AG20443 (cell line): ENCODE measurements at places on chromosomes 6 and 20.

GRCh38 chr6:5111626-5112025, 26.5 kb downstream of the PPP1R3G start:
- DNase-seq: no peak

- DNase-seq: peak; percentile 48
These were observed 106.0 kb downstream of the MYO6 start for GRCh38 chr6:75855052-75855451.

DNA sequence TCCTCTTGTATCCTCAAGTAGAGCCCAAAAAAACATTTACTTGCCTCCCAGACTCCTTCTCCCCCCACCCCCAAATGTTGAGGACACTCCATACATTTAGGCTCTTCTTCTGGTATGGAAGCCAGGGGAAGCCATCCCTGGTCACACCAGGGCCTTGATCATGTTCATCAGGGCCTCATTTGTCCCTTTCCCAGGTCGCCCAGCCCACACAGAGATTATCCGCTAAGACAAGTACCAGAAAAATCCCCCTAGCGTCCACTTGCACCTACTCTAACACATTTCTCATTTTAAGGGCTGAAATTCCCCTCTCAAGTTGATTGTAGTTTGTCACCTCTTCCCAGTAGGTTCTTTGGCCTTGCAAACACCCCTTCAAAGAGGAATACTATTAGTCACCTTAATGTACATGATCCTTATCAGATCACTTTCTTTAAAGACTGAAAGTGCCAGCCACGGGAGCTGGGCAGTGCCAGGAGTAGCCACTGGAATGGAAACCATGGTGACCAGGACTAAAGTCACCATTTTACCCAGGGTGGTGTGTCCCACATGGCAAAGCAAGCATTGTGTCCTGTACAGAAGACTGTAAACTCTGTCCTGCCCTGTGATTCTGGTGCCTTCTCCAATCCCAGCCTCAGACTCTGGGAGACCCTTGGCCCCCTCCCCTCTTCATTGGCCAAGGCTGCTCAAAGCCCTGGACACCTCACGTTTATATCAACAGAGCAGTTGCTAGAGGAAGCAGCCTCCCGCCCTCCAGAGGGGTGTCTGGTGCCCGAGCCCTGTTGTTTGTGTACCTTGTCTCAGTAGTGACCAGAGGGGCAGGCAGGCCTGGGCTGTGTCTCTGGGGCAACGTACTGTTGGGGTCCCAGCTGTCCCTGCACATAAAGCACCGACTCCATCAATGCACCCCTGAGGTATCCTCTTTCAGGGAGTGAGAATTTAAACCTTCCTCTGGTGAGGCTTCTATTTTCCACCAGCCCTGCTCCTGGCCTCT, 5.0 kb upstream of the APOBEC2 start:
- no peak for DNase-seq

GRCh38 chr20:2917266-2917665, 44.0 kb downstream of the PTPRA start:
- DNase-seq: no peak

DNA sequence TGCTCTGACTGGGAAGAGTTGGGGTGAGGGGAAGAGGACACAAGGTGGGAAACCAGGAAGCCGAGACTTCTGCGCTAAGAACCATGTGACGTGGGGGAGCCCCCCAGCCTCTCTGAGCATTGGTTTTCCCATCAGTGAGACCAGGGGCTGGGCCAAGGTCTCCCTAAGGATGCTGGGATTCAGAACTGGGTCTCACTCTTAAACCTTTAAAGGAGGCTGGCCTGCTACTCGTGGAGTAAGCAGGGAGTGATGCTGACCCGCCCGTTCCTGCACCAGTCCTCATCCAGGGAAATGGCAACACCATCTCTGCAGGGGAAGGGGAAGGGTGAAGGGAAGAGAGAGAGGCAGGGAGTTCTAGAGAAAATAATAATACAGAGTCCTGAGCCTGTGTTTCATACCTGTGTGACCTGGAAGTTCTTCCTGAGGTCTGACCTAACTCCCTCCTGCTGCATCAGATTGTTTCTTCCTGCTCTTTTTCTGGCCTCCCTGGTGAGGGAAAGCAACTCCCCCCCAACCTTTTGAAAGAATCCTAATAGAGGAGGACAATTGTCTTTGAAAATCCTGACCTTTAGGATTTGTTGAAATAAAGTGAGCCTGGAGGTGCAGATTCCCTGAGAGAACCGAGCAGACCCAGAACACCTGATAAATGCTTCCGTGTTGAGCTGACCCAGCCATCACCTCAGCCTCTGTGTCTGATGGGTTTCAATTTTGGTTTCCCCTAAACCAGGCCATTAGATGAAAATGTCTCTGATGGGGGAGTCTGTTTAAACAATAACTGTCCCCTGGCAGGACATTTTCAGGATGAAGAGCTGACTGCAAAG, 3.0 kb upstream of the GRM4 start:
- no peak for DNase-seq

DNA sequence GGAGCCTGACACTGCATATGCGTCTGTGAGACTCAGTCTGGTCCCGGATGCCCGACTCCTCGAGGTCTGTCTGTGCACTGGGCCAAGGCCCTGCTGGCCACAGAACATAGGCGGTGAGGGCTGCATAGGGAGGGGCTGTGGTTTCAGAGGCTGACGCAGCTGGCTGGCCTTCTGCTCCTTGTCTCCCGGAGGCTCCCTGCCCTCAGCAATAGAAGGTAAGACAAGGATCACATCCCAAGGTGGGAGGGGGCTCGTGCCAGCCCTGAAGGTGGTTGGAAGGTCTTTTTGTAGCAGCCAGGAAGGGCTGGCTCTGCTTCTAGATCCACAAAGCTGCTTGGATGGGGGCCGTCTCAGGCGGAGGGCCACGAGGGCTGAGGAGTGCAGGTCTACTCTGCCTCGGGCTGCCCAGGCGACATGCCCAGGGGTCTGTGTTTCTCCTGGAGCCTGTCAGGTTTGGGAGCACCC, 239.8 kb upstream of the SULF2 start:
- peak; percentile 94 for DNase-seq

DNA sequence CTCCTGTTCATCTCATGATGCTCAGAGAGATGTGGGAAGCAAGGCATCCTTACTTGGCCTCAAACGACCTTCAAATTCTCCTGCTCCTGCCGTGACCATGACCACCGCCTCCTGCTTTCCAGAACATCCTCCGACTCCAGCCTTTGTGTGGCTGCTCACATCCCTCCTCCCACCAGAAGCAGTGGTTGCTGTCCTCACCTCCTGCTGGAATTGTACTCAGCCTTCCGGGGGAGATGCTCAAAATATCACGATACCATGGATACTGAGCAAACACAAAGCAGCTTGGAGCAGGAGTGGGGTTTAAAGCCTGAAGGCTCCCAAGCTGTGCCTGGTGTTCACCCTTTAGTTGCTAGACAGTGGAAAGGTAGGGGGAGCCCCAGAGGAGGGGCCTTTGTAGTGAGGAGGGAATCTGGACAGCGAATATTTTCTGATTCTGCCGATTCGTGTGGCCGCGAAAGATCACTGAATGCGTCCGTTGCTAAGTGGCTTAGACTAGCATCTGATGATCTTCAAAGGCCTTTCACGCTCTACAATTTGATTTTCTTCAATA, 9.3 kb upstream of the DUSP22 start:
- no peak for DNase-seq

DNA sequence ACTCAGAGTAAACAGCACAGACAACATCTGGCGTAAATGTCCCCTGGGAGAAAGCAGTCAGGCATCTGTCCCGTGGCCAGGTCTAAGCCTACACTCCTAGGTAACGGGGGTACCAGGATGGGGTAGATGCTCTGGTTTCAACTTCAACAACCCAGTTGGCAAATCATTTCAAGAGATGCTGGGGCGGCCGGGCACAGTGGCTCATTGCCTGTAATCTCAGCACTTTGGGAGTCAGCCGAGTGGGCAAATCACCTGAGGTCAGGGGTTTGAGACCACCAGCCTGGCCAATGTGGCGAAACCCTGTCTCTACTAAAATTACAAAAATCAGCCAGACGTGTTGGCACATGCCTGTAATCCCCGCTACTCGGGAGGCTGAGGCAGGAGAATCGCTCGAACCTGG, 12.3 kb downstream of the PREX1 start:
- DNase-seq: no peak

DNA sequence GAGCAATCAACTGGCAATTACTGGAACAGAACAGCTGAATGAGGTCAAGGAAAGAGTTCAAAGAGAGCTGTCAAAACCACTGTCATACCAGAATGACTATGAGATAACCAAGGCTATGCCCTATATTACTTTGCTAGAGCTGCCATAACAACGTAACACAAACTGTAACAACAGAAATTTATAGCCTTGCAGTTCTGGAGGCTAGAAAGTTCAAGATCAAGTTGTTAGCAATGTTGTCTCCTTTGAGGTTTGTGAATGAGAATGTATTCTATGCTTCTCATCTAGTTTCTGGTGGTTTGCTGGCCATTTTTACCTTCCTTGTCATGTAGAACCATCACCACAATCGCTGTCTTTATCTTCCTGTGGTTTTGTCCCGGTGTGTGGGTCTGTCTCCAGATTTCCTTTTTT, 1323.0 kb upstream of the GJE1 start:
- DNase-seq: no peak

DNA sequence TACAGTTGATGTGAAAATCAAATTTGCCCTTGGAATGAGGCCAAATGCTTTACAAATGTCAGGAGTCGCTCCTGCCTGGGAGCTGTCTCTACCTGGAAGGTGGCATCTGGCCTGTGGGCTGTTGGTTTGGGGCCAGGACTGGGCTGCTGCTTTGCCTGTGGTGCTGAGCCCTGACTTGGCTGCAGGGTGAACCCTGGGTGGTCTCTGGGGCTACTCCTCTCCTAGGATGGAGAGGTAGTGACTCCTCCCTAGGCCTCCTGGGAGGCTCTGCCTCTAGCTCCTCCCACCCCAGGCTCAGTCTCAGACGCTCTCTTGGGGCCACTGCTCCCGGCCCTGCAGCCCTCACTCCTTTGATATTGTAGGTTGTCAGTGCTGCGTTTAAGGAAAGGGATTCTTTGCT, 47.5 kb downstream of the EFCAB8 start:
- no peak for DNase-seq

DNA sequence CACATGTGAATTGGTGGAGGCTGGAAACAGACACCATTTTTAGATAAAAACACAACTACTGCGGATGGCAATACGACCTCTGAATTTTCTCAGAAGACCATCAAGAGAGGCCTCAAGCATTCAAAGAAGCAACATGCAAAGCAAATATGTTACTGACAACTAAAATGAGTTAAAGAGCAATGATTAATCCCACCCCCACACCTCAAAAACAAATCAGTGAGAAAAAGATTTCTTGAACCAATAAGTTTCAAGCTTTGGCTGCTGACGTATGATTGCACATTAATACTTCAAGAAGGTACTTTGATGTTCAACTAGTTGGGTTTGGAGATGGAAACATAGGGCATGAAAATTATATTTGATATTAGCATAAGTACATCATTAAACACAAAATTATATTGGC, 982 bp downstream of the MMUT start:
- DNase-seq: peak; percentile 9

GRCh38 chr6:155366325-155366724, 52.0 kb upstream of the TFB1M start:
- DNase-seq: no peak

GRCh38 chr6:56555438-56555872, 87.2 kb downstream of the DST start:
- DNase-seq: peak; percentile 13

- DNase-seq: no peak
These were observed 79.0 kb downstream of the PPP1R3G start for GRCh38 chr6:5164092-5164491.

GRCh38 chr6:139888681-139889122, 514.3 kb upstream of the CITED2 start:
- peak; percentile 24 for DNase-seq

DNA sequence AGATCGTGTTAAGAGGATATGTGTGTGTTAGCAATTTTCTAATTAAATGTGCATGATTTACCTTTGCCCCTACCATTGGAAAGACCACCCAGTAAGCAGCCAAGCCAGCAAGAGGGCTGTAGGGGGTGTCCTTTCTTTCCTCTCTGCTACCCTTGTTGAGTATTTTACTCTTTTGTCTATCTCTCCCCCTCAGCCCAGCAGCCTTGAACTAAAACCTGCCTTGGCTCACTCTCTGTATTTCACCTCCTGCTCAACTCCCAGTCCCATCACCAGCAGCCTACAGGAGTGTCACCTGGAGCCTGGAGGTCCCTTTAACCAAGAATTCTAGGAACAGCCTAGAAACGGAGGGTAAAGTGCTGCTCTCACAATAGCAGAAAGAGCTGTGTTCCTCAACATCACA, 81.0 kb downstream of the HIVEP2 start:
- no peak for DNase-seq

DNA sequence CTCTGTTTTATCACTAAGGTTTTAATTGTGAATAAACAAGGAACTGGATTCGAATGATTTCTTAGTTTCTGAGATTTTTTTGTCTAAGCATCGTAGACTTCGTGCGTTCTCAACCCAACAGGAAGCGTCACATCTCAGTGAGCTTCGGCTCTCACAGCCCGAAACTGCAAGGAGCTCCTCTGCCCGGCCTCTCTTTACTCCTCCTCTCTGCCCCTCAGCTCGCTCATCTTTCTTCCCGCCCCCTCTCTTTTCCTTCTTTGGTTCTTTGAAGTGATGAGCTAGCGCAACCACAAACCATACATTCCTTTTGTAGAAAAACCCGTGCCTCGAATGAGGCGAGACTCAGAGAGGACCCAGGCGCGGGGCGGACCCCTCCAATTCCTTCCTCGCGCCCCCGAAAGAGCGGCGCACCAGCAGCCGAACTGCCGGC, 480 bp upstream of the NT5E start:
- peak; percentile 69 for DNase-seq

DNA sequence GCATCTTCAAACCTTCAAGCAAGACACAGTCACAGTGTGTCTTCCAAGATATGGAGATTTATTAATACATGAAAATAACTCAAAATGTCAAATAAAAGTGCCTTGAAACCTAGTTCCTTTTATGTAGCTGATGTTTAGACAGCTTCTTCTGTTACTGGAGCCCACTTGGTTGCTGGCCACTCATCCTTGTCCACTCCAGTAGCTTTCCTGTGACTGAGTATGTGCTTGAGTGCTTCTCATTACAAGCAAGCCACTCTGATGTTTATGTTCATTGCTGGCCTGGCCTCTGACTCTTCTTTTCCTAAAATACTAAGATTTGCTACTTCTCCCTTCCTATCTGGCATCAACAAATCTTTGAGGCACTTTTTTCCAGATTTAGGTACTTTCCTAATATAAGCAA, 545.2 kb upstream of the MAN1A1 start:
- no peak for DNase-seq

- no peak for DNase-seq
These were observed 175.9 kb upstream of the GJE1 start for GRCh38 chr6:141956868-141957267.

DNA sequence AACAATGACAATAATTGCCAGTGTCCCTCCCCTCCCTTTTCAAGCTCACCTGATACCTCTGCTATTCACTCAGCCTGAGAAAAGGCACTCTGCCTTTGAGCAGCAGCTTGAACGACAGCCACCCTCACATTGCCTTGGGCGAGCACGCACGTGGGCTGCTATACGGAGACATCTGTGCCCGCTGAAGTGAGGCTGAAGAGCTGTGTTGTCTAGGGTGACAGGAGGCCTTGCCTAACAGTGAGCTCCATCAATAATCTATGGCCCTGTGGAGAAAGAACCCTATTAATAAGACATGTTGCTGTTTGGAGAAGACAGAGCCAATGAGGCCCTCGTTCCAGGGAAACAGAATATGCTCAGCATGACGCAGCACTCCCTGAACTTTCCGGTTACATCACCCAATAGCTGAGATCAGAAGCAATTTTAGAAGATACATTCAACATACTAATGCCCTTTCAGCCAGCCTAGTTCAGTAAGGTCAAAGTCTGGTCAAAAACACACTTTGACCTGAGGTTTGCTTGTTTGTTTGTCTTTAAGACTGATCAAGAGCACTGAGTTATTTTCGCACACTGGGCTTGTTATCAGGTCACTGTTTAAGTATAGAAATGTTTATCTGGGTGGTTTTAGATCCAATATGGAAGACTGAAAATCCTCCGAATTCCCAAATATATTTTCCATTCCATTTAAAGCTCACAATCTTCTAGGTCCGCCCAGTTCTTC, 30.6 kb downstream of the RBM24 start:
- peak; percentile 49 for DNase-seq
